GOT3 (cell line): ENCODE measurements at places on chromosomes 2 and 18.

DNA sequence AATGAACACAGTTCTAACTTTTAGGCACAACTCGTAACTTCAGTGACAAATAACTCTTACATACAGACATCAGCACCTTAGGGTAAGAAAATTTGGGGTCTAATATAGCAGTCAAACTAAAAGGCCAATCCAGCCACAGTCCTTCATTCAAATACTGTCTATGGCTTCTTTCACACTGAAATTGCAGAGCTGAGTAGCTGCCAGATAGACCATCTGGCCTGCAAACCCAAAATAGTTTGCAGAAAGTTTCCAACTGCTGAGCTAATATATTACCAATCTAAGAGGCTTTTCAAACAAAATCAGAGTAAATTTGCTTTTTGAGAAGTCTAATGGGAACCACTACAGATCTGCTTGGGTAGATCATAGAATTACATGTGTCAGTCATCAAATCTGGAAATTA is 183.4 kb downstream of the GALR1 start:
- no peak for DNase-seq

- DNase-seq: no peak
Measured at GRCh38 chr2:223076573-223076972, 24.6 kb downstream of the KCNE4 start.

- no peak for DNase-seq
Measured at GRCh38 chr2:162113088-162113775, 38.8 kb downstream of the GCG start.

DNA sequence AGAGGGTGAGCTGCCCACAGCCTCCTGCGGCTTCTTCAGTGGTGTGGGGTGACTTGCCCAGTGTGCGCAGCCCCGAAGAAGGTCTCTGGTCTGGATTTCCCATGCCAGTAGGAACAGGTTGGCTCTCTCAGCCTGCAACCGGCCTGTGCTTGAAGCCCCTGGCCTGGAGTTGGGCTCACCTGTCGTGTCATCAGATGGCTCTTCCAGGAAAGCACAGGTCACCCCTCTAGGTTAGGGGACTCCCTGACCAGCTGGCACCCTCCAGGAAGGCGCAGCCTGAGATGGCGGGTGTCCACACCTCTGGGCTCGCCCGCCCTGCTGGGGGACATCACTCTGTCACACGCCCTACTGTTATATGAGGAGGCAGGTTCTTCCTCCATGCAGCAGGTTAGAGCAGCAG is 179.8 kb downstream of the SEPTIN10 start:
- DNase-seq: no peak

DNA sequence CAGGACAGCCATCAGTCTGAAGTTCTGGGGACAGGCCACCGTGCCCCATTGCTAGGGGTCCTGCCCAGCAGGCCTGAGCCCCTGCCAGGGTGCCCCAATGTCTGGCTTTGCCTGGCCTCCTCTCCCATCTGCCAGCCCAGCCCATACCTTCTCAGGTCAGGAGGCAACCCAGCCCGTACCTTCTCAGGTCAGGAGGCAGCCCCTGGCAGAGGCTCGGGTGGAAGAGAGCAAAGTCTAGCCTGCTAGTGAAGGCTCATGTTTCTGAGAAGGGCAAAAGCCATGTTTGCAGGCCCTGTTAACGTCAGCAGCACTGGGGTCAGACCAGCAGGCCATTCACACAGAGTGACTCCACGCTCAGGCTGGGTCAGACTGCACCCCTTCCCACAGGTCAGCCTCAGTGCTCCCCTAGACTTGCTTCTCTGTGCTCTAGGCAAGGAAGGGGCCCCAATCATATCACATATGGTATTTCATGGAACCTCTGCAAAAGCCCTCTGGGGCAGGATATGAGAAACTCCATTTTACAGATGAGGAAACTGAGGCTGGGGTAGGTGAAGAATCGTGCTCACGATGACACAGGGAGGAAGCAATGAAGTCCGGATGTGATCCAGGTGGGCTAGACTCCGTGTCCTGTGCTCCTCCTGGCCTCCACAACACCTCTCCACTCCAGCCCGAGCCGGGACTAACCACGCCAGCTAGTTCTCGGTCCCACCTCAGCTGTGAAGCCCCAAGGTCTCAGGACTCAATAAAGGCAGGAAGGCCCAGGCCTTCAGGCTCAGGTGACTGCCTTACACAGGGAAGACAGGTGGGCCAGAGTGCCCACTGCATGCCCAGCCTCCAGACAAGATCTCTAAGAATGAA is 9.5 kb downstream of the SDC1 start:
- DNase-seq: no peak

GRCh38 chr2:217897816-217898806 is 104.7 kb downstream of the TNS1 start:
- no peak for DNase-seq

GRCh38 chr2:183666031-183666430 is 541.8 kb downstream of the NUP35 start:
- no peak for DNase-seq

GRCh38 chr2:176648700-176649297 is 379.6 kb downstream of the MTX2 start:
- DNase-seq: no peak

DNA sequence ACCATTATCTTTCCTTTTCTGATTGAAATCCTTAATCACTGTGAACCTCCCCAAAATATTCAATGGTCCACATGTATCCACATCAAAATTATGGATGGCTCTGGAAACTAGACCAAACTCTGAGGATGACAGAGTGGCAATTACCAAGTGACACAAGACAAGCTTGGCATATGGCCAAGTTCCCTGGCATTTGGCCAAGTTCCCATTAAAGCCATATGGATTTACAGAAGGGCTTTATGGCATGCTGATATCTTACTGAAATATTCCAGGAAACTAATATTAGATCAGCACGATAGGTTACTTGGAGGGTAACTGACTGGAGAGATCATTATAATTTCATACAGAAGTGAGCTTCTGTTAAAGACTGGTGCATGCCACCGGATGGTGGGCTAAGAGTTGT is 21.9 kb upstream of the CERS6 start:
- DNase-seq: no peak

- DNase-seq: no peak
Measured at GRCh38 chr2:64259312-64259711, 115.1 kb upstream of the PELI1 start.

- DNase-seq: no peak
Measured at GRCh38 chr2:184564092-184564491, 34.2 kb upstream of the ZNF804A start.

DNA sequence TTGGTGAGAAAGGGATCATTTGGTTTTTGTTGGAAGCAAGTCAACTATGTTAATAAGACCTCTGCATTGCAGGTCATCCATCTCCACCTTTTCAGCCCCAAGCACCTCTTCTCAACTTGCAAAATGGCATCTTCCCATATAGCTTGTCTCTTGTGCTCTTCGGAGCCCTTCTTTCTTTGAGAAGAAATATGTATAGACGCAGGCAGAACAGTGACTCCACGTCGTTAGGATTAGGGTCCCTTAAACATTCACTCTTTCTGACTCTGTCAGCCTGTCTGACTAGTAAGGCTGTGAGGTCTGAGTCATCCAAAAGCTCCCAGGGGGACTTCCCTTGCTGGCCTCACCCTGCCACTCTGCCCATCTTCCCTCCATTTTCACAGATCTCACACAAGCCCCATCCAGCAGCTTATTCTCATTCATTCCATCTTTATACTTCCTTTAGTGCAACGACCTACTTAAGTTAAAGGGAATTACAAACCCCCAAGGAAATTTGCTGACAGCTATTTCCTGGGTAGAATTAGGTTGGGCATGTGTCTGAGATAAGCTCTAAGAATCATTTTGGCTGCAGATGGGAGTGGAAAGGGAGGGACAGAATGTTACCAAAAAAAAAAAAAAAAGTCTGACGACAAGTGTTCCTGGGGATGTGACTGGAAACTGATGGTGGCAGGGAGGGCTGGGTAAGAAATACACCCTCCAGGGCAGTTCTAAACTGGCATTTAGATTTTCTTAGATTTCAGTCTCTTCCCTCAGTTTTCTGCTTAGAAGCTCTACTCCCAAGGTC is 37.7 kb upstream of the MEX3C start:
- no peak for DNase-seq

- no peak for DNase-seq
Measured at GRCh38 chr2:156437931-156438410, 1.8 kb downstream of the GPD2 start.

GRCh38 chr2:20451761-20452499 is 5.1 kb downstream of the RHOB start:
- DNase-seq: no peak

DNA sequence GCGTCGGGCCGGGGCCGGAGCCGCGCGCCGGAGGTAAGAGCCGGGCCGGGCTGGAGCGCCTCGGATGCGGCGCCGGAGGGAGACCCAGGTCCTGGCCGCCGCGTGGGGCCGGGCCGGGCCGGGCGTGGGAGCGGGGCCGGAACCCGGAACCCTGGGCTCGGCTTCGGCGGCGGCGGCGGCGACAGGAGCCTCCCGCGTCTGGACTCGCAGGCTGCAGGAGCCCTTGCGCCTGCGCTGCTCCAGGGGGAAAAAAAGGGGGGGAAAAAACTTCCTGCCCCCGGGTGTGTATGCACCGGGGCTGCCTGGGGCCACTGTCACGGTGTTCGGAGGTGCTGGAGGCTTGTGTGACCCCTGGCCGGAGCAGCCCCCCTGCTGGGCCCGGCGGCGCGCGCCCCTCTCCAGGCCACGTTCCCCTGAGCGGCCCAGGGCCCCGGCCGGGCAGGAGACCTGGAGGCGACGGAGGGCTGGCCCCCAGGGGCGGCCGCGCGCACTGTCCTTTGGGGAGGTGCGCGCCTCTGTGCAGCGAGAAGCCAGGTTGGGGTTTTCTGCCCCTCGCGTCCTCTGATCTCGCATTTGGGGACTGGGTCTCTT is 864 bp downstream of the KLHL29 start:
- DNase-seq: no peak

GRCh38 chr2:113962692-113963480 is 73.0 kb downstream of the ACTR3 start:
- DNase-seq: no peak

DNA sequence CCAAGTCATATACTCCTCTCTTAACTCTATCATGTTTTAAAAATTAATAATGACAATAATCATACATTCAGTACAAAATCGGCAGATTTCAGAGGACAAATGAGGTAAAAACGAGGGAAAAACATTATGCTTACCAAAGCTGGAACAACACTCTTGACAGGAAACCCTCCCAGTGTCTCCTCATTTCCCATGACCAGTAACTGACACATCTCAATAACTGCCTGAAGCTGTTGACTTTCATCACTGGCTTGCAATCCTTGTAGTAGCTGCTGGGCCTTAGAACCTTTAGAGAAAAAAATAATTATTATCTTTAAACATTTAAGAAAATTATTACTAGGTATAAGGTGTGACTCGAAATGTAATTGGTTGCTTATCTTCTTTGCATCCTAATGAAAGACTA is 103.6 kb downstream of the TRIP12 start:
- DNase-seq: no peak

- no peak for DNase-seq
Measured at GRCh38 chr2:167406558-167406957, 518.3 kb downstream of the XIRP2 start.

DNA sequence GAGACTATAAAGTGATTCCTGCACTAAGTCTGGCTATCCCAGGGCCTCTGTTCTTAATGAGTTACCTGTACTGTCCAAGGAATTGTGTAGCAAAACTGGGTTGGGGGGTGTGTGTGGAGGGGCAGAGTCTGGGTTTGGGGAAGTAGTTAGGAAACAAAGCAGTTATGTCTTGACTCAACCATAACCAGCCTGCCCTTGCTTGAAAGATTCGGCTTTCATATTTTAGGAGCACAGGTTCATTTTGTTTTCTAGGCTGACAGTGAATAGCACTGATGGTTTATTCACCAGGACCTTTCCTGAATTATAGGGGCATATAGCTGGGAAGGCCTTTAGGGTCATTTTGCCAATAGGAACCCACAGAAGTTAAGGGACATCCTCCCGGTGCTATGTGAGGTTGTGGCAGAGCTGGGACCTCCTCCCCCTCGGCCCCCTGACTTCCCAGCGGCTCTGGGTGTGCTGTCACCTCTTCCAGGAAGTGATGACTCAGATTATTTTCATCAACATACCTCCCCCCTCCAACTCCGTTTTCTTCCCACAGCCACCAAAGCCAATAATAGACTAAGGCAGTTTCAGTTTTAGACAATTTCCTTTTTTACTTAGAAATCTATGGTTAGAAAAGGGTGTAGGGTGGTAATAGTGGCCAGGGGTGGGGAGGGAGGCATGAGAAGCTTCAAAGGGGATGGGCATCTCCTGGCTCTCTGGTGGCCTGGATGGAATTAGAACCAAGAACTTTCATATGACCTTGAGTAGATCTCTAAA is 44.8 kb downstream of the SETBP1 start:
- DNase-seq: no peak

GRCh38 chr2:81672516-81672915 is 1368.0 kb upstream of the LRRTM1 start:
- no peak for DNase-seq

DNA sequence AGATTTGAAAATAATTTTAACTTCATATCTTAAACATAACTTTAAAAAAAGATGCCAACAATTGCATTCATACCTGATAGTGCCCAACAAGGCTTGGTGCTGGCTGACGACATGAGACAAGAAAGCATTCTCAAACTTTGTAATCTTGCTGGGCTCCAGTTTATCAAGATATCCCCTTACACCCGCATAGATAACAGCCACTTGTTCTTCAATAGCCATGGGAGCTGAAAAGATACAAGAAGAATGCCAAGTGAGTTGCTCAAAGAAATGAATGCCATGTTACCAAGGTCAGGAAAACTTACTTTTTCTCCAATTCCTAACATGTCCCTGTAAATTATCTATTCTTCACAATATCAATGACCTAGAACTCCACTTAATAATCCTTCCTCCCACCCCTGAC is 12.4 kb upstream of the PSTPIP2 start:
- no peak for DNase-seq

GRCh38 chr2:238689871-238690389 is 158.0 kb upstream of the TWIST2 start:
- DNase-seq: no peak

DNA sequence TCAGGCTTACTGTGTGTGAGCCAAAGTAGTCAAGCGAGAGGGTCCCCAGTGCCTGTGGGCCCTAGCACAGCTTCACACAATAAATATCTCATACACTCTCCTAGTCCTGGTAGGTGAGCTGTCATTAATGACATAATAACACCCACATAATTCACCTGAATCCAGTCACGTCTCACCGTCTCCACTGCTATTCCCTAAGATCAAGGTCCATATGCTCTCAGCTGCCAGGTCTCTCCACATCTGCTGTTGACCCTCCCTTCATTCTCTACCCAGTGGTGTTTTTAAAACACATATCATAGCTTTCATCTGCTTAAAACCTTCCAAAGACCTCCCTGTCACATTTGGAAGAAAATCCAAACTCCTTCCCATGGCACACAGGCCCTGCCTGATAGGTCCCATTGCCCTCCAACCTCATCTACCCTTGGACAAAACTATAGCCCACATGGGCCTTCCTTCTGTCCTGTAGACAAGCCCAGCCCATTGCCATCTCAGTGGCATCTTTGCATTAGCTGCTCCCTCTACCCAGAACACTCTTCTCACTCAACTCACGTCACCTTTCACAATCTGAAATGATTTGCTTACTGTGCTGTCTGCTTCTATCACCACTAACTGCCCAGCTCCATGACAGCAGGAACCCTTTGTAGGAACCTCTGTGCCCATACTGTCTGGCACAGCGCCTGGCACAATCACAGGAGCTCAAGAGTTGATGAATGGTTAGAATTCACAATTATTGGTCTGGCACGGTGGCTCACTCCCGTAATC is 7.5 kb downstream of the KCNG3 start:
- no peak for DNase-seq
